Anterior cingulate cortex (tissue), 58 donors: ENCODE measurements at places on chromosomes 16 and 17.

GRCh38 chr17:18033442-18034099, 5.4 kb downstream of the ATPAF2 start:
- DNase-seq, result peak; percentile 47

- no peak for DNase-seq
Observed at GRCh38 chr17:64173646-64174045, 43.7 kb upstream of the ERN1 start.

DNA sequence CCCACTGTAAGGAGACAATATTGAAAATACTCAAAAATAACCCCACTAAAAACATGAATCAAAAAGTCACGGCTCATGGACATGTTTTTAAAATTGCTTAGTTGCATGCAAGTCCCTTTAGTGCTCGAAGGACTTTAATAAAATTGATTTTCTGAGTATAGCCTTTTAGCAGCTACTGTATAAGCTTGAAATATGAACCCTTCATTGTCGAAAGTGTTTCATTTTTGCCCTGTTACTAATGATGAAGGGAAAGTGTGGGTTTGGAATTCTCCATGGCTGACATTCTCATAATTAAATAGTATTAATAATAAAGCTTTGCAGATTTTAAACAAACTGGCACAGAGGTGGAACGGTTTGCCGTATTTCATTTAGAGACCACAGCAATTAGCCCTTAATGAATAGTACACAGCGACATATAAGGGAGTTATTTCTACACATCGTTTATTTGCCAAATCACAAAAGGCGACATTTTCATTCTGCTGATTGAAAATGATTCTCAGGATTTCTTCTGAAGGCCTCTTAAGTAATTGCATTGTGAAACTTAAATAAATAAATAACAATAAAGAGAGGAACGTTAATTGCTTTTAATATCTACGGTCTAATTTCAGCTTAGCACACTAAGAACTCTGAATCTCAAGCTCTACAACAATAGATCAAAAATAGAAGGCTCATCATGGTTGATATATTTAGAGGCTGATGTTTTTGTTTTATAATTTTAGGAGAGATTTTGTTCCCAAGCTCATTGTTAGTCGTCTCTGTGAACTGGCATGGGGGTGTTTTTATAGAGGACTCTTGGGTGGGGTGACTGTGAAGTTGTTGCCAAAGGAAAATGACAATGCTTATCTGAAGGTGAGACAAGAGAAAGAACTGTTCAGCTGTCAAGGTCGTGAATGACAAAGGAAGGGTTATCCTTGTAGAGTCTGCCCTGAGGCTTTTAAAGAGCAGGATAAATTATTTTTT, 60.6 kb downstream of the IRX6 start:
- DNase-seq, result no peak

GRCh38 chr17:71655542-71655941, 465.3 kb upstream of the SOX9 start:
- no peak for DNase-seq

DNA sequence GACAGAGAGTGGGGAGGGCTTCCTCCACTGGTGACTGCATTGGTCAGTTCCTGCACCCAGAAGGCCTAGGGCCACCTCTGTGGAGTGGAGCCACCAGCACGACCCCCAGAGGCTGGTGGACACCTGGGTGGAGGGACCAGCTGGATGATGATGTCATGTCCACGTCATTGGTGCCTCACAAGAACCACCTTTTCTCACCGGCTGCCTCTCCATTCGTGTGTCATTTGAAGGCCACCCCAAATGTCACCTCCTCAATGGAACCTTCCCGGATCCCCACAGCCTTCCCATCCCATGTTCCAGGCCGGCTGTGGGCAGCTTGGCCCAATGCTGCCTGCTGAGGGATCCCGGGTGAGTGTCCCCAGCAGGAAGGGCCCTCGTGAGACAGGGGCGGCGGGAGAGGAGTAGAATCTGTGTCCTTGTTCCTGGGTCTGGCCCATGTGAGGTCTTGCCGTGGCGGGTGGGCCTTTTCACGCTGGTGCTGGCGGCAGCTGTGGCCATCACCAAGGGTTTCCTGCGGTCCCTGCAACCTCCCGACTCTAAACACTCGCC, 9.1 kb upstream of the CHMP6 start:
- no peak for DNase-seq

GRCh38 chr17:32258383-32259140, 7.1 kb upstream of the RHBDL3 start:
- peak; percentile 19 for DNase-seq
